ENCODE measurements at places on chromosomes 7 and 10.

GRCh38 chr7:47354831-47355541 is 226.9 kb downstream of the TNS3 start:
- DNase-seq = no peak

GRCh38 chr10:80489371-80490112 is 35.4 kb downstream of the TSPAN14 start:
- DNase-seq = no peak

DNA sequence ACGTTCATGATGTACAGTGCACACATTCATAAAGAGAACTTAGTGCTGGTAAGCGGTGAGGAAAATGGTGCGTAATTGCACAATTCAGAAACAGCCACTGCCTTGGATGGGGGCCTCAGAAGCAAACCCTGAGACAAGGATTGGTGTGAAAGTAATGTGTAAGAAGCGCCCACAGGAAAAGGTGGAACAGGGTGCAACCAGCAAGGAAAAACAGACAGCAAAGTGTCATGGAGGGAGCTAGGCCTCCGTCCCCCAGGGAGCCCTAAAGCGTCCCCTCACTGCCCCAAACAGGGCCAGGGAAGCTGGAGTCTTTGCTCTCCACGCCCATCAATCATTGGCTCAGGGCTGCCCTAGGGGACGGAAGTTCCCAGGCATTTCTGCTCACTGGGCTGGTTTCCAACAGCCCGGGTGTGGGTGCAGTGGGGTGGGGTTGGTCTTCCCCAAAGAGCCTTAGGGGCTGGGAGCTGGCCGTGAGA is 9.6 kb upstream of the C10orf105 start:
- no peak for DNase-seq

DNA sequence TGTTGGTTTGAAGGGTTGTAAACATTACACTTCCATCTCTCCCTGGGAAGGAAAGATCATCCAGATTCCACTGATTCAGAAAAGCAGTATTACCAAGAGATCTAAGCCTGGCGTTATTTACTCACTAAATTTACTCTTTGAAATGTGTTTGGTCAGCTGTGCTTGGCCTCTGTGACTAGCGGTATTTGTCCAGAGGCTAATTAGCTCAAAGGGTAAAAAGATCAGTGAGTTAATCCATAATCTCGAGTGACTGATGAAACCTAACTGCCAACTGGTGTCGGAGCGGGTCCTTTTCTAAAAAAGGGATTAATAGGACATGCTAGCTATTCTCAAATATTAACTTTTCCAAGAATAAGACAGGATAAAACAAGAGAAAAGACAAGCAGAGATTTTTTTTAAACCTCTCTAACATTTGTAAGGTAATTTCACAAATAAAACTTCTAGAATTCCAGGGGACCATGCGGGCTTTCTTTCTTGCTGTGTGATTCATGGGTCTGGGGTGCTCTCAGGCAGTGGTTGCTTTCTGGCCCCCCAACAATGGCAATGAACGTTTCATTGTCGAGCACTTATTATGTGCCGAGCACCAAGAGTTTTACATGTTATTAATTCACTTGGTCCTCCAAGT is 247.3 kb upstream of the AOAH start:
- DNase-seq = no peak

DNA sequence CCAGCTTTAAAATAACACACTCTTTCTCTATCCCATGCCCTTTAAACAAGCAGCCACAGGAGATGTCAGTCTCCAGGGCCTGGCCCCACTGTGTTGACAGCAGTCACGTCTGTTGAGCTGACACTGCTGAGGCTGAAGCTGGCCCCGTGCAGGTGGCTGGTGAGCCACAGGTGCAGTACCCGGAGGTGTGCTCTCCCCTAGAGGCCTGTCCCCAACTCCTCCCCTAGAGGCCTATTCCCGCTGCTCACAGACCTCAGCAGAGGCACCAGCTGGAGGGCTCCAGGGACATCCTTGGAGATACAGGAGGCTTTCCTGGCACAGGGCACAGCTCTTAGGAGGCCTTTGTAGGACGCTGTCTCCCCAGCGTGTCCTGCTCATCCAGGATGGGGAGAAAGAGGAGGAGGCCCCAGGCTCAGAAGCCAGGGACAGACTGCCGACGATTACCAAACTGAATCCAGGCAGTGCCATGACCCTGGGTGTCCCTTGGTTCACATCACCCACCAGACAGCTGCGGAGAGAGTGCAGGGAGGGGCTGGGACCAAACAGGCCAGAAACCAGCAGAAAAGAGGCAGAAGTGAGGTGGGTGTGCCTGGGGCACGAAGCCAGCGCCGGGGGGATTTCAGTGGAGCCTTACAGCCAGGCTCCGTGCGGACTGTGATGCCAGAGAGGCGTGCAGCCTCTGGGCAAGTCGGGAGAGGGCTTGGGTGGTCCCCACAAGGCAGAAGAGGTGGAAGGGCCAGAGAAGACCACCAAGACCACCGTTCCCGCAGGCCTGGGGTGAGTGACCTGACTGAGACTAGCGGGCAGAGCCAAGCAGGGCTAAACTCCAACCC is 18.5 kb upstream of the TTYH3 start:
- DNase-seq = no peak

GRCh38 chr7:84535580-84536270 is 341.1 kb upstream of the SEMA3A start:
- DNase-seq = no peak

DNA sequence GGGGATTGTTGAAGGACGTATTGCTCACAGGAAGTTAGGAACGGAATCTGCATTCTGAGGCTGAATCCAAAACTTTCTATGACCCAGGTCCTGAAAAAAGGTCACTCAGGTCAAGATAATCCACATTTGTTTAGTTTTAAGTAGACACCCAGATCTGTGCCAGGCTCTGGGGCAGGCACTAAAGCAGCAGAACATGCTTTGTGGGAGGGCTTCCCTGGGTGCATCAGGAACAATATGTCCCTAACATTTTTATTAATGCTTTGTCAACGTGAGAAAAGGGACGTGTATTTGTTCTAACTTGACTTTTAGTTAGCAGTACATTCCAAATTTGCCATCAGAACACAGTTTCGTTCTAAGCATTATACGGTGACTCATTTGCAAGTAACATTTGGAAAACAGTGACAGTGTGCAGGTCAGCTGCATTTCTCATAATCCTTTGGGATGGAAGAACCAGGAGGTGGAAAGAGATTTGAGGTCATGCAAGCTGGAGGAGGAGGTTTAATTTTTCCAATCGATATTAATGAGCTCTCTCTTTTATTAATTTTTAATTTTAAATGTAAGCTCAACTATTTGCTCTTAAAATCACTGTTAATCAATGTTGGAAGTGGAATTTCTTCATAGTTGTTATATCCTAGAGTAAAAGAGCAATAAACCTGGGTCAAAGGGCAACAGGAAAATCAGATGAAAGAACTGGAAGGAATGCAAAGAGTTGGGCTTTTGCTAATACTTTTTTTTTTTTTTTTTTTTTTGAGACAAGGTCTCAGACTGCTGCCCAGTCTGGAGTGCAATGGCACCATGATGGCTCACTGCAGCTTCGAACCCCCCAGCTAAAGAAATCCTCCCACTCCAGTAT is 35.0 kb downstream of the TAS2R41 start:
- no peak for DNase-seq

DNA sequence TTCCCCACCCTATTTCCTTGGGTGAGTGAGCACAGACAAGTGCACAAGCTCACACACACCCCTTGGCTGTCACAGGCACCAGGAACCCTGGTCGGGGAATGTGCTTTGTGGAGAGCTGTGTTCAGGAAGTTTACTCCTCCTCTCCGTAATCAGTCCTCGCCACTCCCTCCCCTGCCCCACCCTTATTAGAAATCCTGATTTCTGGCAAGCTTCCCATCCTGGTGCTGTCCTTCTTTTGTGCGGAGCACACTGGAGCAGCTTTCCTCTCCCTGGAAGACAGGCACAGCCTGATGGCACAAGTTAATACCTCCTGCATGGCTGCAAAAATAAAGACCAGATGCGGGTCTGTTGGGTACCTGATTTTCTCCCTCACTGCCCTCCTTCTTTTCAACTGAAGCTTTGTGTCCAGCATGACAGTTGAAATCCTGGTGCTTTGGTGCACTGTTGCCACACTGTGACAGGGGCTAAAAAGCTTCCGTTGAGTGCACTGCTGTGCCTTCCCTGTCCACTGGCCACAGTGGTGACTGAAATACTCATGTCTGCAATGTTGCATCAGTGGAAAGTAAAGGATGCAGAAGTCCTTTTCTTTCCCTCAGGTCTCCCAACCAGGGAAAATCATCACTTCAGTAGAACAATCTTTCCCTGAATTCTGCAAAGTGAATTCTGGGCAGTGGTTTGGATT is 55.0 kb downstream of the LRRC4 start:
- no peak for DNase-seq

DNA sequence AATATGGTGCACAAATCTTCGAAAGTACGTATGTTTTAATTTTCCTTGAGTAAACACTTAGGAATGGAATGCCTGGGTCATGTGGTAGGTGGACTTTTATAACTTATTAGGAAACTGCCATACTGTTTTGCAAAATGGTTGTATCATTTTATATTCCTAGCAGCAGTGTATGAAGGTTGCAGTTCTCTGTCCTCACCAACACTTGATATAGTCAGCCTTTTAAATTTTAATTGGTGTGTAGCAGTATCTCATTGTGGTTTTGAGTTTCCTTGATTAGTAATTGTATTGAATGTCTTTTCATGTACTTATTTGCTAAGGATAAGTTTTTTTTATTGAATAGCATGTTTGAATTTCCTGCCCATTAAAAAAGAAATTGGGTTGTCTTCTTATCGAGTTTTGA is 926 bp upstream of the PCBD1 start:
- DNase-seq = no peak

- no peak for DNase-seq
These were observed 99.2 kb downstream of the ARID5B start for GRCh38 chr10:62000726-62001125.

DNA sequence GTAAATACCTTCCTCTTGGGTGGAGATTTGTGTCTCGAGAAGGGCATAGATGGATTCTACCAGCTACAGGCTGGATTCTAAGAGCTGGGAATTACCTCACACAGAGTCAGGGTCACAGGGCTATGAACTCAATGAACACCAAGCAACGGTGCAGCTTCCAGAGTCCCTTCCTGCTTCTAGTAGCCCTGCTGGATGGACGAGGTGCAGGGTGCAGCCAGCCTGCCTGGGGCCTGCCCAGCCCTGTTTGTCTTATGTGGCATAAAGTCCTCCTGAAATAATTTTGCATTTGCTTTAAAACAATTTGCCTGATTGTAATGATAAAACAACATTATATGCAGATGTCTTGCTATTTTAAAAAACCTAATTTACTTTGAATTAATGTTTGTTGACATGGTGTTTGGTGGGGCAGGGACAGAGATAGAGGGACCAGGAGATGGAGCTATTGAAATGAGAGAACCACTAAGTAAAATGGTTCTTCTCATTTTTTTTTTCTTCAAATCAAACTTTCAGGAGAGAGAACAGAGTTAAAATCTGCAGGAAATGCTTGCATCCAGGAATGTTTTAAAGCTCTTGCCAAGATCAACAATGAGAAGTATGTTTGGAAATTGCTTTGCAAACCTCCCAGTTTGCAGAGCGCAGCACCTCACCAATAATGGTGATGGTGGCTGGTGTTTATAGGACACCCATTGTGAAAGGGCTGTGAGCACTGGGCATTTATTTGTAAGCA is 305.4 kb upstream of the PODXL start:
- no peak for DNase-seq
